RCC 7860 (cell line): ENCODE measurements at places on chromosomes 3 and 15.

- DNase-seq, result no peak
Measured at GRCh38 chr15:81061490-81062253, 60.9 kb downstream of the TLNRD1 start.

DNA sequence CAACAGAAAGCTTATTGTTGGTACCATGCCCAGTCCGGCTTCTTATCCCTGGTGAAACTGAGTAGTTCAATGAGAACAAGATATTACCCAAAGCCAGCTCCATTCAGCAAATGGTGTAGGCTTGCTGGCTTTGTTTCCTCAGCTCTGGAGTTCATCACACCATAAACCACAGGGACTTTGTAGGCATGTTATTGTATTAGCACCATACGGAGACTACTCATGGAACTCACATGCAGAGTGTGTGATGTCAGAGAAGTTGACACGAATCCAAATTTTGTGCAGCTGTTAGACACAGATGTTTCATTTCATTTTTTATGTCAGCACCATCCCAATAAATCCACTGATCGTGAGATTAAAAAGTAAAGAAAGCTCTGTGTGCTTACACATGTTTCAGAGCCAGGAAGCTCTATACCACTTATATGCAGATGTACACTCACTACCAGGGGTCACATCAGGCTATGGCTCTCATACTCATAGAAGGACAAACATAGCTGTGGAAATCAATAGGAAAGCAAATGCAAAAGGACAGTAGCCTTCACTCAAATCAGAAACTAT is 63.4 kb upstream of the LEKR1 start:
- DNase-seq, result no peak

- DNase-seq, result no peak
Measured at GRCh38 chr3:13276438-13277195, 143.5 kb downstream of the NUP210 start.

DNA sequence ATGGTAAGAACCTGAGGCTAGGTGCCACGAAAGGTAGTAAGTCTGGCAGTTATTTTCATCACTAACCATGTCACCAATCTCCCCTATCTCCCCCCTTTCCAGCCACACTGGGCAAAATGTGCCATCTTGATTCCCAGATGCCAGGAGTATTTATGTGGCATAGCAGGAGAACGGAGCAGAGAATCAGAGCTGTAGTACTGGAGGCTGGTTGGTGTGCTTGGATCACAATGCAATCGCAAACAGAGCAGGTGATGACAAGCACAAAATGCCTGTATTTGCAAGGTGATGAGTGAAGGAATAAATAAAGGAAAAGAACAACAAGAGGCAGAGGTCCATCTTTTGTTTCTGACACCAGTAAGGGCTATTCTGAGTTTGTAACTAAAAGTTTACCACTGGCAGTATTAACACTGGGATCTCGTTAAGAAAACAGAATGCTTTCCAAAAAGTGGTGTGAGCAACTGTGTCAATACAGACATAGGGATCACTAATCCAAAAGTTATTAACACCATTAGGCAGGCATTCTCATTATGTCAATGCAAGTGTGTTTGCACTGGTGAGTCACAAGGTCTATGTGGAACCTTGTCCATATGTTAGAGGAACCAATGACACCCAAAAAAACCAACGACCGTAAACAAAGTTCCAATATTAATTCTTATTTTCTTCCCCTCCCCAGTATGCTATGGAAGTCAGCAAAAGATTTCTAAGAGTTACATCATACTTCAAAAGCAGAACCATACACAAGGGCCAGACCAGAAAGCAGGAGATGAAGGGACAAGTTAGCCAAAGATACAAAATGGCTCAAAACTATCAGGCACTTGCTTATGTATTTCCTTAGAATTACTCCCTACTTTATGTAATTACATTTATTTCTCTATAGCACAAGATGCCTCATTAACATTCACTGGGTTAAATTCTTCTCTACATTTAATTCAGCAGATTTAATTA is 556.6 kb downstream of the FOXP1 start:
- DNase-seq, result no peak

DNA sequence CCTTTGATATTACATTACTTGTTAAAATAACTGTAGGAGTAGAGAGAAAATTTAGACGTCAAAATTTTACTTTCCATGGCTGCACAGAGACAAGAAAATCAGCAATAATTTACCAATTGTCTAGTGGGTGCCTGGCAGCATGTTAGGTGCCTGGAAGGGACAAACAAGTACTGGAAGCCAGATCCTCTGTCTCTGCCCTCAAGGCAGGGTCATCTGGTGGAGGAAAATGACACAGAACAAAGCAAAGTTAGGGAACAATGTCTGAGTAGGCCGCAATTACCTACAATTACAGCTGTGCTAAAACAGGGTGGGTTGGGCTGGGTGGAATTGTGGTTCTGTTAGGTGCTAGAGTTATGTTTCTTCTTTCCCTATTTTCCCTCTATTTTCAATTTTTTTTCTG is 7.4 kb downstream of the CCDC174 start:
- no peak for DNase-seq

DNA sequence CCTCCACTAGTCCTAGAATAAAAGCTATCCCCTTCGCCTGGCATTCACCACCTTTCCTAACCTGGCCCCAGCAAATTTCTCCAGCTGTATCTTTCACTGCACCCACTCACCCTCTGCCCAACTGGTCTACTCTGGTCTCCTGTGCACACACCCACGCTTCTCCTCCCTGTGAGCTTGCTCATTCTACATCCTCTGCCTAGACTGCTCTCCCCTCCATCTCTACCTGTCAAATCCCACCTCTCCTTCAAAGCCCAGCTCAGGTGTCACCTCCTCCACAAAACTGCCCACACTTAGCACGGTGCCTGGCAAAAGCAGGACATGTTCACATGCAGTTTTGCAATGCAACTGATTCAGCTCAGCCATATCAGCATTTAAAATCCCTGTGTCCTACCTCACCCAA is 45.8 kb upstream of the NTRK3 start:
- DNase-seq, result no peak

DNA sequence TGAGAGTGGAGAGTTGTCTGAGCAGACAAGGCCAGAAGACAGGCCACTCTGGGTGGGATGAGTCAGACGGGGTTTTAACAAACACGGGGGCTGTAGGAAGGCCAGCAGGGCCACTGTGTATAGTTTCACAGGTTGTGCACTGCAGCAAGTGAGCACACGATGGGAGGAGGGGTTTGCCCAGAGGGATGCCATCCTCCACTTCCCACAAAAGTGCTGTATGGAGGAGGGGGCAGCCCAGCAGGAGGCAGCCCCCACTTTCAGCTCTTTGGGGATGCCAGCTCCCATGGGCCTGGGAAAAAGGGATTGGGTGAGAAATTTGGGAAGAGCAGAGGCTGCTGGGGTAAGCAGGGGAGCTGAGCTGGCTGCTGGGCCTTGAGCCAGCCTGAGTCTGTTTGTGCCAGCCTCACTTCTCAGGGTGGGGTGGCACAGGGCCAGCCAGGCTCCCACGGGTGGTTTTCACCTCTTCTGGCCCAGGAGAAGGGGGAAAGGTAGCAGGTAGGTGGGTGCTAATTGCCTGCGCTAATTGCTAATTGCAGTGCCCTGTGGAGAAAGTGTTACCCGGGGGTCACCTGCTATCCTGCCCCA is 6.7 kb downstream of the ZBTB47 start:
- DNase-seq, result no peak

- no peak for DNase-seq
Measured at GRCh38 chr3:135038186-135038585, 243.1 kb downstream of the EPHB1 start.

DNA sequence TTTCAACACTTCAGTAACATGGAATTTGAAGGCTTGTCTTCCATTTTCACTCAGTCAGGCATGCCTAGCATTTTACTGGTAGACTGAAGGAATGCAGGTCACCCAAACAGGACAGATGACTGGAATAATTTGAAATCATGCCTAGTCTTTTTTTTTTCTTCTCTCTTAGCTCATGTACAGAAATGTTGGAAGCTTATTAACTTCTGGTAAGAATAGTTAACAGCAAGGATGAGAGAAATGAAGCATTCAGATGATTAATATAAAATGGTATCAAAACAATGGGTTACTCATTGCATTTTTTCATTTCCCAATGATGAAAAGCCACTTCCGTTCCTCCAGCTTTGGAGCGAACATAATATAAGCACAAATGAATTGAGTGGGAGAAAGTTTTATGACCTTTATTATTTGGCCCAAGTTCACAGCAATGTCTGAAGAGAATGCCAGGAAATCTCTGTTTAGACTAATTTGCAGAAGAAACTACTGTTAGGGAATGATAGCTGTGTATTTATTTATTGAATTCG is 431.6 kb upstream of the RASGRP1 start:
- DNase-seq, result peak; percentile 93

GRCh38 chr3:69934398-69934797 is 65.1 kb upstream of the SAMMSON start:
- no peak for DNase-seq

GRCh38 chr3:34969513-34969912 is 669.8 kb upstream of the ARPP21 start:
- no peak for DNase-seq

DNA sequence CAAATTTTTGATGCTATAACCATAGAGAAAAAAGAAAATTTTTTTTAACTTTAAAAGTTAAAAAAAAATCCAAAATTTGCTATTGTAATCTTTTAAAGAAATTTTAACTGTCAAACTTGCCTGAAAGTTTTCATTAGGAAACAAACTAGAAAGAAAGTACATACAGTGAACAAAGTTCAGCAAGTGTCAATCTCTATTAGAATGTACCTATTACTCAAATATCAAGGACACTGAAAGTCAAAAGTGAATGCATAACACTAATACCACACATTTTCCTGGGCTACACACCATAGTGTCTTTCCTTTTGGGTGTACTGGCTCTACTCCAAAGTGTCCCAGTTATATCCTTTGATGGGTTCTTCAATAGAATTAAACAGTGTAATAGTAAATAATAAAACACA is 56.8 kb downstream of the LRRFIP2 start:
- DNase-seq, result no peak

GRCh38 chr15:33304924-33305323 is 5.8 kb upstream of the RYR3 start:
- DNase-seq, result no peak

GRCh38 chr3:69739204-69740102 is at the start of gene MITF:
MITF (plus strand) TSS chr3:69739464; CDS start chr3:69739598, 134 bp downstream.
- peak; percentile 74 for DNase-seq

DNA sequence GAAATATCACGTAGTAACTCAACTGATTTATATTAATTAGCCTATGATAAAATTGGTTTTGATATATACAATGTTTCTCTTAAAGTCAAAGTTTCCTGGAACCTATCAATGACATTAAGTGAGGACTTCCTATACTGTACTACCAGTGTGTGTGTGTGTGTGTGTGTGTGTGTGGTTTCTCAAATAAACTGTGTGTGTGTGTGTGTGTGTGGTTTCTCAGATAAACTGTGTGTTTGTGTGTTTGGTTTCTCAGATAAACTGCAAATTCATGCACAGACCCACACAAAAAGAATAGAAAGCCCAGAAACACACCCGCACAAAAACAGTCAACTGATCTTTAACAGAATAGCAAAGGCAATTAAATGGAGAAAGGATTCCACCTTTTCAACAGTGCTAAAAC is 14.5 kb upstream of the WDR5B start:
- no peak for DNase-seq

DNA sequence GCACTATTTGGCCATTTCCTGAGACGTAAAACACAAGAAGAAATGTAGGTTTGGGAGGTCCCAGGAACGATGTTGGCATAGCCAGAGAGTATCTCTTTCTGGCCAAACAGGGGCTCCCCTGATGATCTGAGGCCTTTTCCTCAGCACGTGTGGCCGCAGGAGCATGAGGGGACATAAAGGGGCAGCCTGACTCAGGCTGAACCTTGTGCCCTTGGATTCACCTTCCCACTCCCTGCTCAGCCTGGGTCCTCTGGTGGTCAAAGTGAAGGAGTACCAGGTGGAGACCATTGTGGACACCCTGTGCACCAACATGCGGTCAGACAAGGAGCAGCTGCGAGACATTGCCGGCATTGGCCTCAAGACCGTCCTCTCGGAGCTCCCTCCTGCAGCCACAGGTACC is 10.6 kb downstream of the CAND2 start:
- no peak for DNase-seq

GRCh38 chr15:88918738-88919137 is 5.6 kb upstream of the MFGE8 start:
- DNase-seq, result peak; percentile 98

- DNase-seq, result no peak
Measured at GRCh38 chr3:153785901-153786300, 335.3 kb upstream of the ARHGEF26 start.

DNA sequence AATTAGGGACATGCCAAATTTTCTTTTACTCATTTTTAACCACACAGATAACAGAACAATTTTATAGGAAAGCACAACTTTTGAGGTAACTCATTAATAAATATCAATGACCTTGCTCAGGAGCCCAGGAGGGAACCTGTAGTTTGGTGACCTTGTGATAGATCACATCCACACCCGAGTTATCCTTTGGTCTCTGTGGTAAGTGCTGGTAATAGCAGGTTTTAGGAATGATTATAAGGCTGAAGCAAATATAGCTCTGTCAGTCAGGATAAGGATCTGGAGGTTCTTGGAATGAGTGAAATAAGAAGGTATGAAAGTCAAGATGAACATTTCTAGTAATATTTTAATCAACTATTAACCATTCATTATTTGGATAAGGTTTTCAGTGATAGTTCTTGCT is 46.5 kb downstream of the EPHA6 start:
- DNase-seq, result no peak

GRCh38 chr3:158830391-158830790 is 28.5 kb downstream of the MFSD1 start:
- peak; percentile 59 for DNase-seq

- DNase-seq, result no peak
Measured at GRCh38 chr3:8576841-8577571, 67.6 kb downstream of the SSUH2 start.

DNA sequence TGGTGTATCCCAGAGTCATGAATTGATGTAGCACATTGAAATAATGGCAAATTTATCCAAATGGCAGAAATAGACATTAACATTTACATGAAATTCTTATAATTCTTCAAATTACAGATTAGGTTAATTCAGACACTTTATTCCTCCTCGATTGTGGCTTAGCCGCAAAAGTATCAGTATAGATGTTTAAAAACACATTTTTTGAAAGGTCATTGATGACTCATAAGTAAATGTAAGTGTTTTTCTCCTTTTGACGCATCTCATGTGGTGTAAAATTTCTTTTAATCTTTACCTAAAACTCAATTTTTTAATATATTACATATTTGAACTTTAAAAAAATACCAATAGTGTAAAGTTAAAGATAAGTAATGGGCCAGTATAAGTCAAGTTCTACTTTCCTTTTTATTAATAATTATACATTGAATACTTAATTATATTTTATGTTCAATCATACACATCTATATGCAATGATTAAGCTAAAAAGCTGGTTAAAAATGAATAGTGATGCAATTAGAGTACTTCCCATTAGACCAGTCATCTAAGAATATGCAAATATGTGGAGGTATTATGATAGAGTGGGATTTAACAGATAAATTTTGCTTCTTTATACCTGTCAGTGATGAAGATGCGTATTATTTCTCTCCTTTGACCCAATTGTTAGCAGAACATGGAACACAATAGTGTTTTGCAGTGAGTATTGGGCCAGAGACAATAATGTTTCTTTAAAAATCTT is 678.1 kb upstream of the DPPA4 start:
- DNase-seq, result no peak

GRCh38 chr15:94098921-94099573 is 132.3 kb upstream of the MCTP2 start:
- no peak for DNase-seq
